ENCODE measurements at places on chromosomes 5 and 9.

- no peak for DNase-seq
Observed at GRCh38 chr5:72245546-72245945, 74.5 kb downstream of the MRPS27 start.

GRCh38 chr5:178394074-178394473 lies 161.5 kb upstream of the PHYKPL start:
- DNase-seq, result no peak

DNA sequence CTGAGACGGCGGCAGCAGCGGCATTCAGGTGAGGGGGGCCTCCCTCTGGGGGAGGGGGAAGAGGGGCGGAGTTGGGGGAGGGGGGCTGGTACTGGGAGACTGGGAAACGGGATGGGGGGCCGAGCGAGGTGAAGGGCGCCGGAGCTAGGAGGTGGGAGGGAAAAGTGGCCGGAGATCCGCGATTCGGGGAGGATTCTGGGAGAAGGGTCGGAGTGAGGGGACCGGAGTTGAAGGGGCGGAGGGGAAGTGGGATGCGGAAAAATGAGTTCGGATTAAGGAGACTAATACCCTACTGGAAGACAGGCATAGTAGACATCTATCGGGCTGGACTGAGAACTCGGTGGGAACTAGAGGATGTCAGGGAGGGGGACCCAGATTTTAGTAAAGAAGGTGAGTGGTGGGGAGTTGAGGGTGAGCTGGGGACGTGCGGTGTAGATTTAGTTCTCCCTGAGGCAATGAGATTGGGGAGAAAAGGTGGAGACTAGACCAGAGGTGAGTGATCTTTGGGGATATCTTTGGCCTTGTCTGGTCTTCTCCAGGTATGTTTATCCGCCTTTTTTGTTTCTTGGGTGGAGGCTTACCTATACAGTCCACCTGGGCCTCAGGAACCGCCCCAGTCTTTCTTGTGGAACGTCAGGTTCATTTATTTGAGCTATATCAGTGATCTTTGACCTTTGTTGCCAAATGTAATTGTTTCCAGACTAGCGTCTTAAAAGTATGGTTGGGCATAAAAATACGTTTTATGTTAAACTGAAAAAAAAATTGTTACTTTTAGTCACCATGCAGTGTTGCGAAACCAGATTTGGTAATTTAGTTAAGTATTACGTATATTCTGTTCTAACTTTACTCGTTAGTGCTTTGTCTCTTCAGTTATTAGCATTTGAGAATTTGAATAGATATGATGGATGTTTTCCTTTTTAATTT lies 632 bp downstream of the UBAP1 start:
- peak; percentile 29 for DNase-seq

GRCh38 chr5:159459951-159460538 lies 129.8 kb upstream of the IL12B start:
- DNase-seq, result no peak

GRCh38 chr5:79875230-79875629 lies 115.8 kb downstream of the MTX3 start:
- no peak for DNase-seq

DNA sequence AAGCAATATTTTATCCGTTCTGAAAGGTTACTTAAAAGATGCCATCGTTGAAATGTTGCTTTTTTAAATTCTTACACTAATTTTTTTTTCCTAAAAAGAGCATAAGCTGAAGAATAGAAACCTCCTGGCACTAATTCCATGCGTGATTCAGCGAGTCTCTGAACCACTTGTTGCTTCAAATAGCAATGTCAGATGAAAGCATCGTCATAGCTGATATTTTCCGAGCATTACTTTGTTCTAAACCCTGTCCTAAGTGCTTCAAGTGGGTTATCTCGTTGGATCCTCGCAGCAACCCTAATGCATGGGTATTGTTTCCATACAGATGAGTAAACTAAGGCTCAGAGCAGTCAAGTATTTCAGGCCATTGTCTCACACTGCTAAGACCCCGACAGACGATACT lies 79.7 kb downstream of the CDH6 start:
- DNase-seq, result no peak

GRCh38 chr9:72773570-72773969 lies 179.3 kb downstream of the ALDH1A1 start:
- DNase-seq, result no peak

DNA sequence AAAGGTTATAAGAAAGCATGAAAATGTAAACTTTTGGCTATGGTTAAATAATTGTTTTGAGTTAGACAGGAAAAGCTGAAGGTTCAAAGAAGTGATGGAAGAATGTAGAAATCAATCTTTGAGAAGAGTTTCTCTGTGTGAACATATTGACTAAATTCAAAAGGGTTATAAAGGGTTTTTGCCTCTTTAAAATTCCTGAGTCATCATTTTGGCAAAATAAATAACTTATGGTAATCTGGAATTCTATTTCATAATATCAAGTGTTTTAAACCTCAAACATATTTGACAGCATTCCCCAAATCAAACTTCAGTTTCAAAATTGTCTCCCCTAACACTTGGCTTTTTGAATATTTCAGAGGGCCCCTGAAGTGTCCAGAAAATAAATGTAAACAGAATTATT lies 60.6 kb upstream of the SPINK5 start:
- DNase-seq, result no peak

DNA sequence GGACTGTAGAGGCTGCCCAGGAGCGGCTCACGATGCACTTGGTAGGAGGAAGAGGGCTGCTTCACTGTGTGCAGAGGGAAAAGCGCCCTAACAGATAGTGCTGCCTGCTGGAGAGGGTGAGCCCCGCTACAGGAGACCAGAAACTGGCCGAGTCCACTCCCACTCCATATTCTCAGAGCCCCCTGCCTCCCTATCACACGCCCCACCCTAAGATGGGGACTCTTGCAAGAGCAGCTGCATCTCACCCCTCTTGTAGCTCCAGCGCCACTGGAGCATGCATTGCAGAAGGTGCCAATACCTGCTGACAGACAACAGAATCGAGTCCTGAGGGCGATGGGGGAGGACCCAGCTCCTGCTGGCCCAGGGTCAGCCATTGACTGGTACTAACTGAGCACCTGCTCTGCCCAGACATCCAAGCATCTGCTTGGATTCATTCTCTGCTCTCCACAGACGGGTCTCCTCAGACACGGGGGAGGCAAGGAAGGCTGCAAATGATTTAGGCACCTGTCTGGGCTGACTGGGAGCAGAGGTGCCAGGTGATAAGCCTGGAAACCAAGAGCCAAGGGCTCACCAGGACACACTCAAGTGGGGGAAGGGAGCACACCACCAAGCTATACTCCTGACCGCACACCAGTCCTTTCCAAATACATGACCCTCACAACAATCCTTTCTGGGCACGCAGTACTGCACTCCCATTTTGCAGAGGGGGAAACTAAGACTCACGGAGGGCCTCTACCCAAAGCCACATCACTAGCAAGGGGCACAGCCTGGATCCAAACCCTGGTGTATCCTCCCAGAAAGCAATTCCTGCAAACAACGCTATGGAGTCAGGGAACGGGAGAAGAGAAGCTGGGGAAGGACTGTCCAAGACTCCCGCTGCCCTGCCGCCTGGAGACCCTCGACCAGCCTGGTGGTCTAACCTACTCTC lies 1.6 kb downstream of the BICD2 start:
- no peak for DNase-seq

GRCh38 chr9:90088434-90088833 lies 483.6 kb downstream of the GADD45G start:
- no peak for DNase-seq

DNA sequence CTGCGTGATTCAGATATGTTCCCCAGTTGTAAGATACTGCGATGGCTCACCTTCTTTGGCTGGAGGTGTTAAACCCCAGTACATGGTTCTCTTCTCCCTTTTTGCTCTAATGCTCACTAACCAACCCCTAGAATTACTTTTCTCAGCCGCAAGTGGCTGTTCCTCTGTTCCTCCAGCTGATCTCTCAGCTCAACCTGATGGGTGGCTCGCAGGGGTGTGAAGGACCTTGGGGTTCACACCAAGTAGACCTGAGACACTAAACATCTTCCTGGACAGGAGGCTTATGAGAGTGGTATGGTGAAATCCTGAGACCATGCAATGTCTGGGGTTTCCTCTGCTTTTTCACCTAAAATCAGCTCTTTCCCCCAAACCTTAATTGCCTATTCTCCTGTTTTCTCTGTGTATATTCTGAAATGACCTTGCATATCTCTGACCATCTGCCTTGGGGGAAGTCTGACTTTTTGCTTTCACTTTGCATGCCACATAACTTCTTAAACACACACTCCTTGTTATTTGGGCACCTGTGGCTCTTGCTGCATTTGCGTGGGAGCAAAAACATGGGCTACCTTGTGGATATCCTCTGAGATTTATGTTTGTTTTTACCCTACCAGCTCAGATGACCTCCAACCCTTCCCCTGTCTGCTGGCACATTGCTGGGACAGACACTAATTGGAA lies 15.9 kb upstream of the IFNA14 start:
- DNase-seq, result no peak

GRCh38 chr5:41995193-41995592 lies 70.1 kb downstream of the FBXO4 start:
- no peak for DNase-seq
